T-helper 2 cell treated with Interferon-gamma antibody and Interleukin-4, amounts not matched to agents 5 μg/mL and 100 μg/mL, for 36 hours (primary cell): ENCODE measurements at places on chromosomes 3 and 15.

DNA sequence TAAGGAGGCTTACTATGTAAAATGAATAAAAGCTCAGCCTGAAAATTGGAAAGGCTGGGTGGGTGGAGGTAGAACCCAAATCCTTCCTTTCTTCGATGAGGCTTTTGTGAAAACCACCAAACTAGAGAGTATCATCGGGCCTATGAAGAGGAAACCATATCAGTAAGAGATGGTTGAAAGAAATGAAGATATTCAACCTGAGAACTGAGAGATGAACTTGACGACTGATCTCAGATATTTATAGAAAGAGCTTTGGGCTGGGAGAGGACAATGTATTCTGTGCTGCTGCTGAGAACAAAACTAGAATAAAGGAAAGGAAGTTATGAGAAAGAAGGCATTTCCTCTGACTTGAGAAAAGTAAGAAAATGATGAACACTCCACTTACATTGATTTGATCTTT is 236.6 kb downstream of the KCNH8 start:
- no peaks in the 10 kb centered on the region for H3K36me3 ChIP-seq
- no peaks in the 10 kb centered on the region for H3K27me3 ChIP-seq
- no peak overlapping the region for H3K4me3 ChIP-seq
- no peak for DNase-seq
- H3K4me1 ChIP-seq = no peaks in the 10 kb centered on the region

- no peak overlapping the region for H3K4me3 ChIP-seq
- H3K27me3 ChIP-seq = peaks cover 14% of the 10 kb centered on the region
- DNase-seq = no peak
- H3K36me3 ChIP-seq = no peaks in the 10 kb centered on the region
- no peak overlapping the region for H3K27ac ChIP-seq
- H3K4me1 ChIP-seq = no peaks in the 10 kb centered on the region
Measured at GRCh38 chr3:18279226-18279737, 145.9 kb downstream of the SATB1 start.

DNA sequence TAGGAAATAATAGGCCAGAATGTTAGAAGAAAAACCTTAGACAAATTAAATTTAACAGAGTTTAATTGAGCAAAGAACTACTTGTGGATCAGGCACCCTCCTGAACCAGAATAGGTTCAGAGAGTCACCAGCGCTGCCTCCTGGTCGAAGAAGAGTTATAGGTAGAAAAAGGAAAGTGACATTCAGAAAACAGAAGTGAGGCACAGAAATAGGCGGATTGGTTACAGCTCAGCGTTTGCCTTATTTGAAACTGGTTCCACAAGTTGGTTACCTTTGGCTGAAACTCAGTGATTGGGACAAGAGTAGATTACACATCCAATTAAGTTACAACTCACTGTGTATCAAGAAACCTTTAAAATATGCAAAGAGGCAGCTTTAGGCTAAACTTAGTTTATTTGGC is 4.4 kb downstream of the AADAC start:
- no peaks in the 10 kb centered on the region for H3K36me3 ChIP-seq
- H3K4me1 ChIP-seq = no peaks in the 10 kb centered on the region
- peaks cover 17% of the 10 kb centered on the region for H3K27me3 ChIP-seq
- H3K4me3 ChIP-seq = no peak overlapping the region
- DNase-seq = no peak

- H3K4me3 ChIP-seq = no peak overlapping the region
- H3K4me1 ChIP-seq = peaks cover 8% of the 10 kb centered on the region
- H3K27ac ChIP-seq = no peak overlapping the region
- H3K36me3 ChIP-seq = peaks cover 2% of the 10 kb centered on the region
- H3K27me3 ChIP-seq = peaks cover 7% of the 10 kb centered on the region
Measured at GRCh38 chr3:72033666-72034428, 248.9 kb upstream of the PROK2 start.

DNA sequence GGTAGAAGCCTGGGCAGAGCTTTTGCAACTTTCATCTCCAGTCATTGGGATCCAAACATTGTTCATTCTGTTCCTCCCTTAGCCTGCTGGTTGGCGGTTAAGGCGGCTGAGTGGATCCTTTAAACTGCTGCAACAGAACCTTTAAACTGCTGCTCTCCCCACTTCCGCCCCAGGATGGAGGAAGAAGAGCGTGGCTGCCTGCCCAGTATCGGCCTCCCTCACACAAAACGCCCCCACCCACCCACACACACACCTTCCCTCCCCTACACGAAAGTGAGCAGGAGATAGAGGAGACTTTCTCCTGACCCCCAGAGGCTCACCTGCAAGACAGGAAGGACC is 460 bp upstream of the ZMAT3 start:
- H3K36me3 ChIP-seq = peaks cover 11% of the 10 kb centered on the region
- no peak for DNase-seq
- peak overlapping the region; percentile 99 for H3K4me3 ChIP-seq
- peak overlapping the region; percentile 81 for H3K27ac ChIP-seq

GRCh38 chr3:56997041-56997440 is 63.4 kb upstream of the SPATA12 start:
- H3K4me1 ChIP-seq = no peaks in the 10 kb centered on the region
- DNase-seq = no peak
- peaks cover 11% of the 10 kb centered on the region for H3K27me3 ChIP-seq
- H3K4me3 ChIP-seq = no peak overlapping the region
- H3K27ac ChIP-seq = no peak overlapping the region
- no peaks in the 10 kb centered on the region for H3K36me3 ChIP-seq

DNA sequence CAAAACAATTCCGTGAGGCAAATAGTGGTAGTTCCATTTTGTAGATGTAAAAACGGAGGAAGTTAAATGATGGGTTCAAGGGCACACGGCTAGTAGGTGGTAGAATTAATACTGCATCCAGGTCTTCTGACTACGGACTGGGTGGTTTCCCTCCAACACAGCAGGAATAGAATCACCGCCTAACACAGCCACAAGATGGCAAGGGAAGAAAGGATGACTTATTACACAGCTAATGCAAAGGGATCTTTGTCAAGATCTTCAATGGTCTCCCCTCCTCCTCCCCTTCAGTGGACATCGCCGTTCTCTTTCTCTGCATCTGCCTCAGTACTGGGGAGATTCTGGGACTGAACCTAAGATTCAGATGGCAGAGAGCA is 524 bp upstream of the TOPBP1 start:
- peaks cover 30% of the 10 kb centered on the region for H3K4me1 ChIP-seq
- no peaks in the 10 kb centered on the region for H3K27me3 ChIP-seq
- H3K27ac ChIP-seq = peak overlapping the region; percentile 97
- H3K4me3 ChIP-seq = peak overlapping the region; percentile 98

DNA sequence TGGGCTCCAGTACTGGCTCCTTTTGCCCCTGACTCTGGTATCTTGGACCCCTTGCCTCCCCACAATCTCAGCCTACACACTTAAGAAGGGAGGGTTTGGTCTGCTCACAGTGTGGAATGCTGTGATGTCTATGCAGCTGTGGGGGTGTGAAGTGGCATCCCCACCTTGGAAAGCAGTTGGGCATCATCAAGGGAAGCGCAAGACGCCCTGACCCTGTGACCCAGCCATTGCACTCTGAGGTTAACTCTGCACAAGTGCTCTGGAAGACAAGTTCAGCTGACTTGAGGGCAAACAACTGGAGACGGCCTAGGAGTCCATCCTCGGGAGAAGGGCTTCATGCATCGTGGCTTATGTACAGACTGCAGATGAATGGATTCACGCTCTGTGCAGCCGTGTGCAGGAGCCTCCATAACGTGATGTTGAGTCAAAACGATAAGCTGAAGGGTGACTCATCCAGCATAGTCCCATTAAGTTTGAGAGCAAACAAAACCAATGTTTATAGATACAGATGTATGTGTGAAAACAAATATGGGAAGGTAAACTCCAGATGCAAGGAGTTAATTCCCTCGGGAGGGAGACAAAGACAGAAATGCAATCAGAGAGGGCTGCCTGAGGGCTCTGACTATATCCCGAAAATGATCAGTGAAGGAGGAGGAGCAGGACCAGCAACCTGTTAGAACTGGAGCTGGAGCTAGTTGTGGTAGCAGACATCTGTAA is 86.8 kb downstream of the LSM3 start:
- H3K36me3 ChIP-seq = no peaks in the 10 kb centered on the region
- no peaks in the 10 kb centered on the region for H3K4me1 ChIP-seq
- no peak for DNase-seq
- peaks cover 8% of the 10 kb centered on the region for H3K27me3 ChIP-seq
- no peak overlapping the region for H3K27ac ChIP-seq

DNA sequence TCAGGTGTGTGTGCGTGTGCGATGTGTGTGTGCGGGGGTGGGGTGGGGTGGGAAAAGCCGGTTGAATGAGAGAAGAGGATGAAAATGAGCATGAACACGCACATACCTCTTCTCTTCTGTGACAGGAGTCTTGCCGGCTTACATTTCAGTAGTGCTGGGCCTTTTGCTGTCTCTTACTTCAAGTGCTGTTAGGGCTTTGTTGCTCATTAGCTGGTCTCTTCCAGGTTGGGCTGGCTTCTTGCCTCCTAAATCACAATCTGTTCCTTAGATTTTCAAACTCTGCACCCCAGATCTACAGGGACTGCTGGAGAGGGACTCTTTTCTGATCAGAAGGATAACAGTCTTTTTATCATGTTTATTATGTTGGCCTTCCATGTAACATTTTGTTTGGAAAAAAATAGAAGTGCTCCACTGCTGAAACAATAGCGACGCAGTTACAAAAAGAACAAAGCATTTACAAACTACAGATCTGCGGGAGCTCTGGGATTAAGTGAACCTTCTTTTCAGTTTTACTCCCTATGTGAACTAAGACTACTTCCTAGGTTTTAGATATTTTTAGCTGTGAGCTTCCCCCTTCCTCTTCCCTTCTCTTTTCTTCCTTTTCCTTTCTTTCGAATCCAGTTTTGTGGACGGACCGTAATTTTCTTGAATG is 48.5 kb downstream of the USP13 start:
- no peak overlapping the region for H3K4me3 ChIP-seq
- H3K27ac ChIP-seq = no peak overlapping the region
- peaks cover 3% of the 10 kb centered on the region for H3K36me3 ChIP-seq
- no peaks in the 10 kb centered on the region for H3K27me3 ChIP-seq
- H3K4me1 ChIP-seq = peaks cover 11% of the 10 kb centered on the region

DNA sequence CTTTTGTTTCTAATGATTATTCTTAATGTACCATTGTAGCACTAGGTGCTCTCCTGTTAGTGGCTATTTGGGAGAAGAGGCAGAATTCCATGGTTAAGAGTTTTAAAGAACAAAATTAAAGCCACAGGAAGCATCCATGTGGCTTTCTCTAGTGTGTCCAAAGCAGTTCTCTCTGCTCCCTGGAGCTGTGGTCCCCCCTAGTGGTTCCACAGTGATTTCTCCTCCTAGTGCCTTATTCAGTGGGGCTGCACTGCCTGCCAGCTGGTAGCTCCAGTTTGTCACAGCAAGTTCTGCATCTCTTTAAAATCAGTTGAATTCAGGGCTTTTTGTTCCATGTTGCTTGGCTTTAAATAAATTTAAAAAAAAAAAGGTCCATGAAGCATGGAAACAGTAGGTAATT is 39.6 kb upstream of the FAM98B start:
- no peaks in the 10 kb centered on the region for H3K4me1 ChIP-seq
- no peak for DNase-seq
- peaks cover 19% of the 10 kb centered on the region for H3K27me3 ChIP-seq
- no peak overlapping the region for H3K4me3 ChIP-seq
- no peaks in the 10 kb centered on the region for H3K36me3 ChIP-seq

- DNase-seq = no peak
- no peak overlapping the region for H3K27ac ChIP-seq
- H3K36me3 ChIP-seq = no peaks in the 10 kb centered on the region
- H3K4me1 ChIP-seq = peaks cover 22% of the 10 kb centered on the region
Measured at GRCh38 chr15:63923993-63924950, 90.5 kb upstream of the HERC1 start.

- peak overlapping the region; percentile 14 for H3K4me3 ChIP-seq
- peaks cover 42% of the 10 kb centered on the region for H3K27me3 ChIP-seq
- no peak for DNase-seq
- no peak overlapping the region for H3K27ac ChIP-seq
- peaks cover 22% of the 10 kb centered on the region for H3K4me1 ChIP-seq
Measured at GRCh38 chr15:51692154-51692553, 10.9 kb downstream of the SCG3 start.

DNA sequence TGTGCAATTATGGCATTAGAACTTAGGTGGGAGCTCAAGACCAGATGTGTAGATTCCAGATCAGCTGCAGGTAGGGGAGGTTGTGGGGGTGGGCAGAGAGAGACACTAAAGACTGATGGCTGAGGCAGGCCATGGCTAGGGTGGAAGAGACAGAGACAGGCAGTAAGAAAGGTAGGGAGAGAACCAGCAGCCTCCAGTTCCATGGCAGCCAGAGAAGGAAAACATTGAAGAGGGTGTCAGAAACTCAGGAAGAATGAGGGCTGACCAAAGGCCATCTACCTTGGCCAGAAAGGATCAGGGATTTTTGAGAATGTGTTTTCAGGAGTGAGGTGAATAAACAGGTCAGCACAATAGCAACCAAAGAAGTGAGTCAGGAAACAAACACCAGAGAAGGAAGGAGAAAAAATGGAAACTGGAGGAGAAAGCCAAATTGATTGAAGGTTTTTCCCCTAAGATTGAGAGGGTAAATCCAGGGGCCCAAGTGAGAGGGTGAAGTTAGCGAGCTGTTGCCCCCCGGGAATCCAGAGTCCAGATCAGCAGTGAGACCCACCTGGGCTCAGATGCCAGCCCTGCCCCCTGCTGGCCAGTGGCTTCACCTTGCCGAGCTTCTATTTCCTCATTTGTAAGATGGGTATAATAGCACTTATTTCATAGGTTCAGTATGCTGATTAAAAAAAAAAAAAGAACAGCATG is 41.0 kb downstream of the ABHD2 start:
- H3K27ac ChIP-seq = no peak overlapping the region
- H3K36me3 ChIP-seq = peaks cover 20% of the 10 kb centered on the region
- no peak overlapping the region for H3K4me3 ChIP-seq

- H3K36me3 ChIP-seq = no peaks in the 10 kb centered on the region
- no peak for DNase-seq
- H3K27ac ChIP-seq = no peak overlapping the region
- no peaks in the 10 kb centered on the region for H3K27me3 ChIP-seq
Measured at GRCh38 chr3:111482574-111482973, 59.4 kb upstream of the CD96 start.

GRCh38 chr3:113038328-113038727 is 47.5 kb downstream of the GTPBP8 start:
- no peak for DNase-seq
- no peak overlapping the region for H3K27ac ChIP-seq
- no peaks in the 10 kb centered on the region for H3K4me1 ChIP-seq
- no peak overlapping the region for H3K4me3 ChIP-seq
- no peaks in the 10 kb centered on the region for H3K36me3 ChIP-seq
